Activated naive CD4-positive, alpha-beta T cell treated with anti-CD3 and anti-CD28 coated beads, Interleukin-2, amount 10 ng/mL, durations not matched to agents 7 days and 5 days (primary cell): ENCODE measurements at places on chromosomes 3 and 15.

DNA sequence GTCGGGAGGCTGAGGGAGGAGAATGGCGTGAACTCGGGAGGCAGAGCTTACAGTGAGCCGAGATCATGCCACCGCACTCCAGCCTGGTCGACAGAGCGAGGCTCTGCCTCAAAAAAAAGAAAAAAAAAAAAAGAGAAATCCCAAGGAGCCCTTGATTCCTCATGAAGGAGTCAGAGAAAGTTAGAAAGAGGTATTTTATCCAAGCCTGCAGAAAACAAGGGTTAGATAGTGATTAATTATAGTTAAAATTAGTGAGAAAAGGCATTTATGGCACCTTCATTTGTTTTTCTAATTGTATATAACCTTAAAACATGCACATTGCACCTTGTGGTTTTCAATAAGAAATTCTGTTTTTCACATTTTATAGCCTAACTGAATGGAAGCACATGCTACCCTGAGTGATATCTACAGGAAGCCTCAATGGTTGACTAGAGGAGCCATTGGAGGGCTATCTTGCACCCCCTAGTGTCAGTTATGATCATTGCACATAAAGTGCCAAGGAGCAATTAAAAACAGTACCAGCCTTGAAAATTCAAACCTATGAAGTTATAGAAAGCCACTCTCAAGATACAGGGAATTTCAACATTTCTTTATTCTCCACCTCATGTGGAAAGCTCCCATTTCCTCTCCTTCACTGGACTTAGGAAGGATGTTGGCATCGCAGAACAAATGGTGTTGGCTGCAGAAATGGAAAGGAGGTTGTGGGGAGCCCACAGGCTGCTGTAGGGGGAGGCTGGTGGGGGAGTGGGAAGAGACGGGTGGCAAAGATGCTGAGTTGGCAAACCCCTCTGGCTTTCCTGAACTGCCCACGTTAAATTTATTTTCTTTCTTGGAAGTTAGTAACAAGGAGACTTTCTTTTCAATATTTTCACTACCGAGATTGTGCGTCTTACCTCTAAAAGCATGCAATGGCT lies 48.5 kb downstream of the ITGA11 start:
- peak; percentile 58 for DNase-seq

GRCh38 chr15:78000091-78000926 lies 77.2 kb downstream of the TBC1D2B start:
- peak; percentile 84 for DNase-seq

GRCh38 chr15:100596792-100597191 lies 5.2 kb downstream of the LINS1 start:
- peak; percentile 97 for DNase-seq

DNA sequence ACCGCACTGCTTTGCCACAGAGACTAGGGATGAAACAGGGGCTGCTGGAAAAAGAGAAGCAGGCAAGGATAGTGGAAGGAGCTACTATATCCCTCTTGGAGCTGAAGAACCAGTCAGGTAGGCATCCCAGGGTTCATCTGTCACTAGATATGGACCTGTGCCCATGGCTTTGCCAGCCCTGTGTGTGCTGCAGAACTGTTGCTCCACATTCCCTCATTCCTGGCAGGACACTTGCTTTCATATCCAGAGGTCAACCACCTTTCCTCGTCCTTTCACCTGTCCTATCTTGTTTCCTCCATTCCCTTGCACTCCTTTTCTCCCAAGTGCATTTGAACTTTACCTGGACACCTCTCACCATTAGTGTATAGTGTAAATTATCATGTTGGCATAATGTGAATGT lies 12.0 kb downstream of the SNRK start:
- no peak for DNase-seq

- DNase-seq: no peak
Observed at GRCh38 chr3:32950516-32950915, 928 bp upstream of the CCR4 start.

- DNase-seq: no peak
Observed at GRCh38 chr3:126077754-126078153, 6.2 kb downstream of the SLC41A3 start.

DNA sequence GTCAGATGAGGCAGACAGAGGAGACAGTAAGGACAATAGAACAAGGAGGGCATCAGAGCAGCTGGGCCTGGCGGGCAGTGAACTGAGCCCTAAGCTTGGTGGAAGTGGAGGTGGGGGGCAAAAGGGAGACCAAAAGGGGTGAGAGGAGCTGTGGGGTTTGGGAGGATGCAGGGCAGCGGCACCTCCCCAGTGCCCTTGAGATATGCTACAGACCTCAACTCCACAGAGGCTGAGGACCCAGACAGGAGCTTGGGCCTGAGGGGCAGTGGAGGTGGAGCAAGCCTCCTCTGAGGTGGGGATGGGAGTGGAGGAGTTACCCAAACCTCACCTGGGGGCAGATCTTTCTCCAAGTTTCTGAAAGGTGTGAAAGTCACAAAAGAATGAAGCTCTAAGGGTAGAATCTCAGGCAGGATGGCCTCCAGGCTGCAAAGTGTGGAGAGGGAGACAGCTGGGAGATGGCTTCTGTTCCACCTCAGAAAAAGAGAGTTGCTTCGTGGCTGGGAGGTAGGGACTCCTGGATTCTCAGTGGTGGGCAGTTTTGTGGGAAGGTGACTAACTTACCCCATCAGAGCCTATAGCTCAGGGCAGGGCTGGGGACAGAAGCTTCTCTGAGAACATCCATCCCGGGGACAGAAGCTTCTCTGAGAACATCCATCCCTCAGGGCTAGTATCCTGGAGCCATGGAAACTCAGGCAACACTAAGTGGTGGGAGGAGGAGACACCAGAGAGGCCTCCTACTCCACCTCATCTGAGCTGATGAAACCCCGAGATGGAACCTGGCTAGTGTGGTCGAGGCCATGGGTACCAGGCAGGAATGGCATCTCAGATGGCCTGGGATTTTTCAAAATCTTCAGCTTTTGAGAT lies 2.3 kb upstream of the CLK3 start:
- no peak for DNase-seq

- no peak for DNase-seq
Observed at GRCh38 chr3:64185436-64185835, 39.8 kb downstream of the PRICKLE2 start.

DNA sequence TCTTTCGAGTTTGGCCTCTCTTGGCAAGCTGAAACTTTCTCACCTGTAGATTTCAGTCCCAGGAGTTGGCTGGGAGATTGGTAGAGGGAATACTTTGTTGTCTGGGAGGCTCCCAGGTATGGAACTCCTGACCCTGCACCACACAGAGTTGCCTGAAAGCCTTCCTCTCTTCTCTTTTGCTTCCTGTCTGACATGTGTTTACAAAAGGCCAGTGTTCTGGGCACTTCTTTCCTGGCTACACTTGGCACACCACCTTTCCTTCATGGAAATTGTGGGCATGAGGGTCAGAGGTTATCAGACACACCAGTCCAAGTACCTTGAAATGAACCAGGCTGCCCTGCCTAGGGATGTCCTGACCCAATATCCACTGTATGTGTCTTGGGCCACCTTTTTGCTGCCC lies 123.7 kb downstream of the ABHD5 start:
- no peak for DNase-seq

- no peak for DNase-seq
Observed at GRCh38 chr3:65716071-65716751, 322.5 kb downstream of the MAGI1 start.

DNA sequence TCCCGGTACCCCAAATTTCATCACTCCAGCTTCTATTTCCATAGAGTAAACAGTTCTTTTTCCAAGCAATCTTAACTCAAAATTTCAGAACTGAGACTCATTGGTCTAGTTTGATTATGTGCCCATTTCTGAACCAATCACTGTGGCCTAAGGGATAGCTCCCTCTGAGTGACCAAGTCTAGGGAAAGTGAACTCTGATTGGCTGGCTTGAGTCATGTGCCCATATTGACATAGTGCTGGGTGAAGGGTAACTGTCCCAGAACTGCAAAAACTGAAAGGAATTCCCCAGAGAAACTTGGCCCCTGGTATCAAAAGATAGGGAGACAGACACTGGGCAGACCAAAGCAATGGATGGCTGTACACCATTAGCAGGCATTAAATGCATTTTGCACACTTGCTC lies 171.2 kb upstream of the WNT5A start:
- DNase-seq: no peak

GRCh38 chr3:28103861-28104260 lies 137.6 kb upstream of the CMC1 start:
- DNase-seq: no peak

- no peak for DNase-seq
Observed at GRCh38 chr3:150721285-150722130, 17.8 kb upstream of the ERICH6 start.

- peak; percentile 82 for DNase-seq
Observed at GRCh38 chr3:126679318-126679751, 24.4 kb upstream of the TXNRD3 start.

DNA sequence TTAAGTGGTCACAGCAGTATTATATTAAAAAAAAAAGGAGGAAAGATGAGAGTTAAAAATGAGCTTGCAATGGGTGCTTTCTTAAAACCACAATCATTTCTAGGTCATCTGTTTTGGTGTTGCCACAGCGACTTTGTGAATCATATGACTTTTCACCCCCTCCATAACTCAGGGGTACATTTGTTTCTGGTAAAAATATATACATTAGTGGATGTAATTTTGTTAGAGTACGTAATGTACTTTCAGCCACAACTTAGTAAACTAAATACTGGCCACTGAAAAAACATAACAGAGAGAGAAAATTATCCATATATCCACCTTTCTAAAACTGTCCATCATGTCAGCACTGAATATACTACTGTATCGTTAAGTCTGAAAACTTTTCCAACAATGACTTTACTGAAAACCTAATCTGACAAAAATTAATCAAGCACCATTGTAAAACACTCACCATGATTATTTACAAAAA lies 3.4 kb downstream of the ANKRD28 start:
- no peak for DNase-seq

DNA sequence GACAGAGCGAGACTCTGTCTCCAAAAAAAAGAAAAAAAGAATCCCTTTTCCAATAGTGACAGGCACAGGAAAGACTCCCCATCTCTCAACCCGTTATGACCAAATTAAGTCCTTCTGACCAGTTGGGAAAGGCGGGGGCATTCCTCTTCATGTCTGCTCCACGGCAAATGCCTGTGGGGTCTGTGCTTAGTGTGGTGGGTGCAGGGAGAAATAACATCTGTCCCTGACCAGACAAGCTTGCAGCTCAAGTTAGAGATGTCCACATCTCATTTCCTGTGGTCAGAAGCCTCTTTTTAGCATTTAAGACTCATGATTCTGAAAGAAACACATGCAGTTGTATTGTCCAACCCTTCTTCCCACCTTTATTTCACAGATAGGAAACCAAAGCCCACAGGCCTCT lies 16.2 kb downstream of the PLA1A start:
- no peak for DNase-seq

GRCh38 chr15:52101542-52102323 lies 10.8 kb downstream of the BCL2L10 start:
- no peak for DNase-seq

- no peak for DNase-seq
Observed at GRCh38 chr15:68204776-68205557, at the start of gene CALML4. CALML4 (minus strand) TSS chr15:68205332; CDS start chr15:68205247, 85 bp downstream.

- peak; percentile 90 for DNase-seq
Observed at GRCh38 chr15:77013776-77014131, 18.8 kb downstream of the PSTPIP1 start.

GRCh38 chr3:86029590-86029989 lies 961.4 kb downstream of the VGLL3 start:
- no peak for DNase-seq

DNA sequence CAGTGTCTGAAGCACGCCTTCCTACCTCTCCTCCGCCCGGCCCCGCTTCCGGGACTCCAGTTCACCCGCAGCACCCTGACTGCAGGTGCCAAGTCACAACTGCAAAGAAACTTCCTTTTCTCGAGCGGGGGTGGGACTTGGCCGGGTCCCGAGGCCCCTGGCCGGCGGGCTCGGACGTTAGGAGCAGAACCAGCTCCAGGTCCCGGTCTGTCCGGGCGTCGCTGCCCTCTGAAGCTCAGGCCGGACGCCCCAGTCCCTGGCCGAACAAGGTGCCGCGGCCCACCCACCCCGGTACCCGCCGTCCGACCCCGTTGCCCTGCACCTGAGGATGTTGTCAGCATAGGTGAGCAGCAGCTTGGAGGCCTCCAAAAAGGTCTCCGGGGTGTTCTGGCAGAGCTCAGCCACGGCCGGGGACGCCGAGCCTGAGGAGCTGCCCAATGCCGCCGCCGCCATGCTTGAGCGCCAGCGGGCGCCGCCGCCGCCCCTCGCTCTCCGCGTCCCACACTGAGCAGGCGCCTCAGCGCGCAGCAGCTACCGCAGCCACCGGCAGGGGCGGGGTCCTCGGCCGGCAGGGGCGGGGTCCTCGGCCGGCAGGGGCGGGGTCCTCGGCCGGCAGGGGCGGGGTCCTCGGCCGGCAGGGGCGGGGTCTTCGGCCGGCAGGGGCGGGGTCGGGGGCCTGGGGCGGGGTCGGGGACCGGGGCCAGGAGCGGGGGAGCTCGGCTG lies at the start of gene NGLY1:
NGLY1 (minus strand) TSS at position 506 of the 723 bp plus-strand sequence; CDS start at position 453, 53 bp downstream.
- DNase-seq: peak; percentile 88

DNA sequence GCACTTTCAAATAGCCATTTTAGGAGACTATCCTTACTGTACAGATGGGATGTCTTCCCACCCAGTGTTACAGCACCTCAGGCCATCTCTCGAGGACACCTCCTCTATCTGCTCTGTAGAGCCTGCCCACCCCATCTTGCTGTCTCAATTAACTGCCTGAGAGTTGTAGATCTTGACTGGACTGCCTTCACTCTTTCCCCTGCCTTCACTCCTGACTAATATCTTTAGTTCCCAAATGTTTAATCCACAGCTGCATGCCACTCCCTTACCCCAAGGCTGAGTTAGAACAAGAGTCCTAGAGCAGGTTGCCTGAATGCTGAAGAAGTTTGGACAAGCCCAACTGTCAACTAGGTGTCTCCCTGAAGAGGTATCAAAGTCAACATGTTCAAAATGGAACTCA lies 1.3 kb upstream of the PP2D1 start:
- no peak for DNase-seq

GRCh38 chr3:182276512-182276911 lies 516.8 kb upstream of the ATP11B start:
- no peak for DNase-seq

GRCh38 chr3:60591267-60591666 lies 660.0 kb downstream of the FHIT start:
- no peak for DNase-seq

DNA sequence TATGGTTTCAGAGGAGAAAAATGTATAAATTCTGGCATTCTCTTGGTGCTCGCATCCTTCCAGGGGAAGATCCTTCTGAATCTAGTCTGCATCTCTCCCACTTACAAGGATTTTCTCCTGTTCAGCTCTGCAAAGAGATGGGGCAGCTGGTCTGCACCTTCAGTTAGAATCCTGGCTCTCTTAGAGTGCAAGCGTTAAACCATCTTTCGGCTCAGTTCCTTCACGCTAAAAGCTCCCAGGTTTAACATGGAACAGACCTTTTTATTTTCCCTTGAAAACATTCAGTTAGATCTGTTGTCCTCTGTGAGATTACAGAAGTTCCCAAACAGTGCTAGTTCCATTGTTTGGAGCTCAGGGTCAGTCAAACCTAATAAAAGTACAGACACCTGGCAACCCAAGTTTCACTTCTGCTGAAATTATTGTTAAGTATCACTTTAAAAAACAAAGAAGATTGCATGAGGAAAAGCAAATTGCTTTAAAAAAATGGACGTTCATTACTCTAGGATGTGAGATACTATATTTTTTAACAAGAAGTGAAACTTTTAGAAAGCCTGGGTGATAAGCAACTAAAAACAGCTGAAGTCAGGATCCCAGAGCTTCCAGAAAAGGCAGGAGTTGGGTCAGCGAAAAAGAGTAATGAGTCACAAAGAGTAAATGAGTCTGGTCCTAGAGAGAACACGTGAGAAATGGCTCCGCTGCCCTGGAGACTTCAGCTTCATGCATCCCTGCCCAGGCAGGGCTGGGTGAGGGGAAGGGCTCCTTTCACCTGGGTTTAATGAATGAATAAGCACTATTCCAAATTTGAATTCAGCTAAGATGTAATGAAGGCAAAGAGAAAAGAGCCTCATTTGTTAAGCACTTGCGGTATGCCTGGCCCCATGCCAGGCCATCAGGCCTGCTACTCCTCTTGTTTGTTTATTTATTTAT lies 63.3 kb downstream of the ABTB1 start:
- DNase-seq: no peak
